NCI-H524 treated with DMSO at 0.1 percent for 48 hours (cell line): ENCODE measurements at places on chromosomes 7 and 10.

GRCh38 chr10:103512591-103513379, 19.3 kb downstream of the NEURL1 start:
- no peak for DNase-seq

GRCh38 chr7:121286742-121287734, 41.8 kb upstream of the WNT16 start:
- no peak for DNase-seq

GRCh38 chr10:29435809-29436501, 147.1 kb downstream of the LYZL1 start:
- no peak for DNase-seq

DNA sequence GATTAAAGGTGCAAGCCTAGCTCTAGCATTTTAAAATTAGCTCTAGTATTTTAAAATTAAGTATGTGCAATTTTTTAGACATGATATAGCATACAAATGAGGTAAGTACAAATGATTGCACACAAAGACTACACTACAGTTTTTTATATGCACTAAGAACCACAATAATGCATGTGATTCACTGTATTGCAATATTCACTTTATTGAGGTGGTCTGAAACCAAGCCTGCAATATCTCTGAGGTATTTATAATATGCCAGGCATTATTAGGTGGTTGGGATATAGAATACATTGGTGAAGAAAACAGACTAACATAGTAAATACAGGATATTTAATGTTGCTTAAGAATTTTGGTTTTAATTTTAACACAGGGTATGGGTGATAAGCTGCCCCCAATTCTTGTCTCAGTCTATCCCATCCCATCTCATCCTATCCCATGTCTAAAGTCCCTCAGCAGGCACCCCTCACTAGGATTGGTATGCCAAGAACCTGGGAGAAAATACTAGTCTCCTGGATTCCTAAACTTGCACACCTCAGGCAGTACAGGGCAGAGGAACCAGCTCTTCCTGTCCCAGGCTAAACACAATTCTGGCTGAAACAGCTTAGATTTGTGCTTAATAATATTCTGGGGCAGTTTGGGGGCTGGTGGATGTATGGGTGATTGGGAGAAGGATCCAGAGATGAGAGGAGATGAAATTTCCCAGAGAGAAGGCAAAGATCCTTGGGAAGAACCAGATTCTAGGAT, 90.4 kb downstream of the HIPK2 start:
- no peak for DNase-seq

- DNase-seq = no peak
Measured at GRCh38 chr7:36820527-36821170, 96.4 kb upstream of the AOAH start.

DNA sequence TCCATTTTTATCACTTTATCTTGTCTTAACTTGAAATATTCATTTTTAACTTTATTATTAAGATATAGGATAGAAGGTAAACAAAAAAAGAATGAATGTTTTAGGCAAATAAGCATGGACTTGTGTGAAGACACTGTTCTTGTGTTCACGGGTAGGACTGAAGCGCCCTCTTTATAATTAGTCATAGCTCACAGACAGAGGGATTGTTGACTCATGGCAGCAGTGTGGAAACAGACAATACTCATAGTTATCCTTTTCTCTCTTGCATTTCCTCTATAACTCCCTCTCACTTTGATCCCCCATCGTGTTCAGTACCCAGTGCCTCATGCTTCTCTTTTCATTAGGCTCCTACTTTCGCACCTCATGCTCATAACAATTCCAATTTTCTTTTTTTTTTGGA, 731.8 kb downstream of the PHTF2 start:
- peak; percentile 45 for DNase-seq

DNA sequence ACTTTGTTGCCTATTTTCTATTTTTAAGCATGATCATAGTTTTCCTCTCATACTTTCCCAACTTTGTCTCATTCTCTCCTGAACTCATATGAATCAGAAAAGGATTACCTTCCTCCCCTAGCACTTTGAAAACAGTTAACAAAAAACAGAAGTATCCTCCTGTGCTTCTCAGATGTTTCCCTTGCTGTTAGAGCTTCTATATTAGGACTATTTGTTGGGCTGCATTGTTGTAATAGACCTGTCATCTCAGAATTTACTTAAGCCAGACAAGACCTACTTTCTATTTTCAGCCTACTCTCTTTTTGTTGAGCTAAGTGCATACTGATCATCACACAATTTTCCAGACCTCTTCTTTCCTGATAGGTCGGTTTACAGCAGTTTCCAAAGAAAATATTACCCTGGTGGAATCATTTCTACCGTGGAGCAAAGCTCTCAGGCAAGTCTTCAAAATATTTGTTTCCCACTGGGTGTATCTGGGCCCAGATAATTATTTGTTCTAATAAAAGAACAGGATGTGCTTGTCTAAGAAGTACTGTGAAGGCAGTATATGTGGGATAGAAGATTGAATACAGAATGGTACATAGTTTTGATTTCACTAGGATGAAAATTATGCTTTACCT, 411.9 kb upstream of the KLF6 start:
- DNase-seq = no peak

GRCh38 chr7:25059576-25059975, 65.5 kb downstream of the CYCS start:
- no peak for DNase-seq

GRCh38 chr10:100122780-100123179, 41.1 kb upstream of the CPN1 start:
- no peak for DNase-seq

- no peak for DNase-seq
Measured at GRCh38 chr7:43756368-43757072, 2.0 kb upstream of the BLVRA start.

DNA sequence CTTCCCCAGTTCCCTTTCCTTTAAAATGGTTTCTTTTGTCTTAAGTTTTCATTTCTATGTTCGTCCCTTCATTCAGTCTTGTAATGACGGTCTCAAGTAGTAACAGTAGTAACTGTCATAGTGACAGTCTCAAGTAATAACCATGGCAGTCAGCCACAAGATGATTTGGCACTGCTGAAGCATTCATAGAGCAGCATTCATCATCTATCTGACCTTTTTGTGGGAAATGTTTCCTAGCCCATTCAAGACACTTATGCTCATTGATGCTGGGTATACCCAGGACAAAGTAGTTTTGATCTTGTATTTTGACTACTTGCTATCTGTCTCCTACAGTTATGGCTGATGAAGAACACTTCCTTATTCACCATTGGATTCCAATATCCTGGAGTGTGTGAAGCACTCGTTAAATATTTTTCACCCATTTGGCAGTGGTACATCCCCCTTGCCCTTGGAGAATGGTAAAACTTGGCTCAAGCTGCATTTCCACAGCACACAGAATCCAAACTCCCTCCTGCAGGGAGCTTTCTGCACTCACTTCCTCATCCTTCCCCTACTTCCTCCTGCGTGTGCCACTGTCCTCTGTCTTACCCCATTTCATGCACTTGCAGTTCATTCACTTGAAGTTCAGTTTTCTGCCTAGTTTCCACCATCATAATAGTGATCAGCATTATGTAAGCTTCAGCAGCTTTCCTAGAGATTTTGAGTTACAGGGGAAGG, 19.0 kb downstream of the GIMAP4 start:
- no peak for DNase-seq
